MCF 10A (cell line): ENCODE measurements at places on chromosomes 2 and 18.

- DNase-seq = no peak
Measured at GRCh38 chr2:9545502-9545901, 10.1 kb downstream of the ADAM17 start.

DNA sequence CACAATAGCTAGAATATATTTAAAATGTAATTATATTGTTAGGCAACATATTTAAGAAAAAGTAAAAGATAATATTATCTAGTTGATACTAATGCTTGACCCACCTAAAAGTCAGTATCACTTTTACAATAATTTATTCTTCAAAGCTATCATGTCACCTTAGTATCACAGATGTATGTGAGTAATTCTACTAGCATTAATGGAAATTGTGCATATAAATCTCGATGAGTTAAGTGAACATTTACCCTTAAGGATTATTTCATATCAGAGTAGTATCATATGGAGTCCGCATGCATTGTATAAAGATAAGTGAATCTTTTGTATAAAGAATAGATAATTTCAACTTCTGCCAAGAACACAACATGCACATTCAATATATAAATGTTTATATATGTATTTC, 103.4 kb downstream of the AGPS start:
- no peak for DNase-seq

DNA sequence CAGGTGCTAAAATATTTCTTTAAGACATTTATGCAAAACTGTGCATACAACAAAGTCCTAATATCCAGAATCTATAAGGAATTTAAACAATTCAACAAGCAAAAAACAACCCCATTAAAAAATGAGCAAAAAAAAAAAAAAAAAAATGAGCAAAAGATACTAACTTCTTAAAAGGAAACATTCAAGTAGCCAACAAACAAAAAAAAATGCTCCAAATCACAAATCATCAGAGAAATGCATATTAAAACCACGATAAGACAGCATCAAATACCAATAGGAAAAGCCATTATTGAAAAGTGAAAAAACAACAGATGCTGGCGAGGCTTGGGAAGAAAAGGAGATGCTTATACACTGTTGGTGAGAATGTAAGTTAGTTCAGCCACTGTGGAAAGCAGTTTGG, 34.9 kb downstream of the B4GALT6 start:
- no peak for DNase-seq

- no peak for DNase-seq
Measured at GRCh38 chr2:177394594-177394973, 2.0 kb downstream of the AGPS start.

DNA sequence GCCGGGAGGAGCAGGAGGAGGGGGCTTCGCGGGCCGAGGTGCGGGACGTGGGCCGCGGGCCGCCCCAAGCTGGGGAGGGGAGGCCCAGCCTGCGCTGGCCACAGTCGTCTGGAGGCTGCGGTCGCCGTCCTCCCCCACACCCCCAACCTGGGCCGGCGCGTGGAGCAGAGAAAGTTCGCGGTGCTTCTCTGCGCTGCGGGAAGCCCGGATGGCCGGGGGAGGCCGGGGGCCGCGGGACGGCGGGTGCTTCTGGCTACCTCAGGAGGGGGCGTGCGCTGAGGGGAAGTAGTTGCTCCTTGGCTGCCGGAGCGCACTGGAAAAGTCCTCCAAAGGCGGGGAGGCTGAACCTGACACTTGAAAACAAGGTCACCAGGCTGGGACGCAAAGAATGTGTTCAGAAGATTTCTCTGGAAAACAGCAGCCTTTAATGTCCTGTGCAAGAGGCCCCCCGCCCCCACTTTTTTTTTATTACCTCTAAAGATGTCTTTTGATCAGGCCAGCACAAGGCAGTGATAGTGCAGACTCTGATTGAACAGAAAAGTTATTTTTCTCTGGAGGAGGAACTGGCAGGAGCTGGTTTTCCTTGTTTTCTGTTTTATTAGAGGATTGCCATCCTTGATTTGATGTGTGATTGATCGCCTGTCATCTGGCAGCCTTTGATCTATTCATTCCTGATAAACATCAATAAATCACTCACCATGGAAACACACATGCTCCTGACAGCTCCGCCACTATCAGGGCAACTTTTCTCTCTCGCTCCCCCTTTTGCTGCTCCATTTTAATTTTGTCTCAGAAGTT, 1.6 kb downstream of the TSHZ1 start:
- peak; percentile 33 for DNase-seq

DNA sequence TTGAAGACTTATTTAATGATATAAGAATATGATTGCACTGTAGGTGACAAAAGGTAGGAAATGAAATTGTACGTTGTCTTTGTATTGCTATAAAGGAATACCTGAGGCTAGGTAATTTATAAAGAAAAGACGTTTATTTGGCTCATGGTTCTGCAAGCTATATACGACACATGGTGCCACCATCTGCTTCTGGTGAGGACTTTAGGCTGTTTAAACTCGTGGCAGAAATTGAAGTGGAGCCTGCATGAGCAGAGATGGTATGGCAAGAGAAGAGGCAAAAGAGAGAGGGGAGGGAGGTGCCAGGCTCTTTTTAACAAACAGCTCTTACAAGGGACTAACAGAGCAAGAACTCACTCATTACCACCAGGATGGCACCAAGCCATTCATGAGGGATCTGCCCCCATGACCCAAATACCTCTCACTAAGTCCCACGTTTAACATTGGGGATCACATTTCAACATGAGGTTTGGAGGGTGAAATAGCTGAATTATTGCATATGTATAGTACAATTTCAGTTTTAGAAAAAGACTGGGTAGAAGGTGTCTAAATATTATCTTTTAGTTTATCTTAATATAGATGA, 86.8 kb downstream of the GULP1 start:
- no peak for DNase-seq

- DNase-seq = peak; percentile 67
Measured at GRCh38 chr18:13003466-13003896, 12.3 kb downstream of the CEP192 start.

DNA sequence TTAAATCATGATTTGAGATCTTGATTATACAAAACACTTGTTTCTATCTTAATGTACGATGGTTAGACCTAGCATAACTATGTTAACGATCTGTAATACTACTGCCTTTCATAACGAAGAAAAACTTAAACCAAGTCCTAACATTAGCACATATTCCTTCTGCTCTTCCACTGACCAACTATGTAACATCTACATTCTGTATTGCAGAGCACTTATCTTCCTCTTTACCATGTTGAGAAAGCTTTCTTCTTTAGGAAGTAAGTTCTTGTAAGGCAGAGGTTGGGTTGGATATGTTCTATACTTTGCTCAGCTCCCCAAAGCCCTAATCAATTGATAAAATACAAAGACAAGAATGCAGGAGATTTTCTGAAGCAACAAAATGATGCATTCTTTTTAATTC, 7.9 kb upstream of the ZNF407 start:
- no peak for DNase-seq

GRCh38 chr18:58103339-58103985, 59.4 kb downstream of the NEDD4L start:
- no peak for DNase-seq

DNA sequence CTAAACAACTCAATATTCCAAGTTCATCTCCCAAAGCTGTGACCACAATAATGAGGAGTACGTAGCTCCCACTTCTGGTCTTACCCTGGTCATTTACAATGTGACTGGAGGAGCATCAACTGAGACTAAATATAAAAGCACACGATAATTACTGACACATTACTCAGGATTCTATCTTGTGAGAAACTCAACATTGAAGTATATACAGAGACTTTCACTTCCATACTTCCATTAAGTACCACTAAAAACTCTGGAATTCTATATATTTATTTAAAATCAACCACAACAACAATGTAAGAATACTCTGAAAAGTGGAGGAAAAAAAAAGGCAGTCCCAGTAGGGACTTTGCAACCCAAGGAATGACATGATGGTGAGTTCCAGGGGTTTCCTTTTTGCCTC, 61.4 kb downstream of the XDH start:
- DNase-seq = no peak

DNA sequence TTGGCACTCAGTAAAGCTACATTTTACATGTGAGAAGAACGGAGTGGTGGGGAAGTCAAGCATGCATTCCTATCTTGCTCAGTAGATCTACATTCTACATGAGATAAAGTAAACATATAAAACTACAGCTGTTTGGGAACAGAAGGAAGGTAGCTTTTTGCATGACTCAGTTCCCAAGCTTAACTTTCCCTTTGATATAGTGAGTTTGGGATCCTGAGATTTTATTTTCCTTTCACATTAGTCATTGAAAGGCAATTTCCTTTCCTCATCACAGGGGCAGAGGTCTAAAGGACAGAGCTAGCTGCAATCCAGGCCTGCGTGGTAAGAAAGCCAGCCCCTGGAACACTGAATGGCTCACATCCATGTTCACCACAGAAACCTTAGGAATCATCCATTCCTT, 257.2 kb downstream of the SRBD1 start:
- DNase-seq = peak; percentile 74

GRCh38 chr2:79041032-79041448, 15.5 kb downstream of the REG3G start:
- DNase-seq = no peak

DNA sequence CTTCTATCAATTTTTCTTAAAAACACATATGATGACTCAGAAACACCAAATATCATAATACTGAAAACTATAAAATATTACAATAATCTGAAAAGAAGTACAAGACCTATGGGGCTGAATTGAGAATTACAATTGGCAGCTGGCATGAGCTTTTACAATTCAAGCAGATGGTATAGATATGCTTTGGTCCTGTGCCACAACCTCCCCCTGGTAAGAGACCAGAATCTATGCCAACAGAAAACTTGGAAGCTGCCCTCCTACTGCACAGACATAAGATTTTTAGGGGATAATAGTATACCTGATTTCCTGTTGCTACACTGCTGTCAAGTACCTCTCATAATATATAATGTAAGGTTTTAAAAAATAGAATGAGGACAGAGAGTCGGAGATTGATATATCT, 46.8 kb upstream of the CDH7 start:
- no peak for DNase-seq

DNA sequence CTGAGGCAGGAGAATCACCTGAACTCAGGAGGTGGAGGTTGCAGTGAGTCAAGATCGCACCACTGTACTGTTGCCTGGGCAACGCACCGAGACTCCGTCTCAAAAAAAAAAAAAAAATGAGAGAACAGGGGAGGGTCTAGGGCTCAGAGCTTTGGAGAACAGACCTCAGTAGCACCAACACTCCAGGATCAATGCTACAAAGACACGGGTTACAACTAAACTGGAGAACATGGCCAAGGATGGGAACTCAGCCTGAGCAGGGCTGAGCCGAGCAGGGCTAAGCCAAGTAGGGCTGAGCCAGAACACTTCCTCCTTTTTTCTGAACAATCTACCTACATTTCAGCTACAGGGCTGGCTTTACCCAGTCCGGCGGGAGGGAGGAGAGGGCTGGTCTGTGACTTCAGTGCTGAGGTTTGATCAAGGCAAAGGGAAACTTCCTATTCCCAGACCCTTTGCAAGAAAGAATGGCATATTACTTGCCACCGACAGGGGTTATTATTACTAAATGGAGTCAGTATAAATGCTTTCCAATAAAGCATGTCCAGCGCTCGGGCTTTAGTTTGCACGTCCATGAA, 2.9 kb upstream of the CASP8 start:
- DNase-seq = no peak

- no peak for DNase-seq
Measured at GRCh38 chr2:138744713-138745112, 35.5 kb downstream of the NXPH2 start.

DNA sequence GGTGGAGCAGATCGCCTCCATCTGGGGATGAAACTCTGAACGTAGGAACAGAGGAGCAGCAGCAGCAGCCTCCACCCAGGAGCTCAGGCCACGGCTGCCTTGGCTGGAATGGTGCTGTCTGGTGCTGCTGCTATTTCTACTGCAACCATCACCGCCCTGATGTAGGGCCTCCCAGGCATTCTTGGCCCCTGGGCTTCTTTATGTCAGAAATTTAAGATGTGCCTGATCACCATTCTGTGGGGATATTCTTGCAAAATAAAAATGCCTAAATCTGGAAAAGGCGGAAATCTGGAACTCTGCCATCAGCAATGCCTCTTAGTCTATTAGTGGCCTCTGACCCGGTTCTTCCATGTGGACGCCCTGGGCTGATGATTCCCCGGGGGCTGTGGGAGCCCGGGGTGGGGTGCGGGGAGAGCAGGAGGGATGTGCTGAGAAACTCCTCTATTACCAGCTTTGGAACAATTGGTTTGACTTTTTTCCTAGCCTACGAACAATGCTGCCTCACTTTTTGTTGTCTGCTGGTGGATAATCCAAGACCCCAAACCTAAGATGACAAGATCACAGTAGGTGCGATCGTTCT, 47.2 kb downstream of the FAM124B start:
- DNase-seq = no peak

GRCh38 chr2:50851886-50852285, 180.0 kb downstream of the NRXN1 start:
- DNase-seq = no peak

DNA sequence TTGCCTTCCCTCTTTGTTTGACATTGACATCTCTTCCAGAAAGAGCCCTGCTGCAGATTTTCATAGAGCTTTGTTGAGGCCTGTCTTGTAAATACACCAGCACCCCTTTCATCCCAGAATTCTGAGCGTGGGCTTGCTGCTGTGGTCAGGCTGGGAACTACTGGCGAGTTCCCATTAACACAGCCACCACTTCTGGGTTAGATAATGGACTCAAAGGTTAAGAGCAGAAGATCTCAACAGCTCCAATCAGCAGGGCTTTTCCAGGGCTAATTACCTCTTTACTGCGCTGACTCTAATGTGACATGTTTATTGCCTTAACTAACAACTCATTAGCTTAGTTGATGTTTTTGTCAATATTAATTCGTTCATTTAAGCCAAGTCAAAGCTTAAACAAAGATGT, 235.9 kb upstream of the BOD1L2 start:
- no peak for DNase-seq

- DNase-seq = no peak
Measured at GRCh38 chr2:231278868-231279267, 80.4 kb downstream of the ARMC9 start.

GRCh38 chr2:21291426-21291825, 167.7 kb downstream of the TDRD15 start:
- DNase-seq = no peak

- peak; percentile 78 for DNase-seq
Measured at GRCh38 chr2:12717191-12718014, 667 bp downstream of the TRIB2 start.

DNA sequence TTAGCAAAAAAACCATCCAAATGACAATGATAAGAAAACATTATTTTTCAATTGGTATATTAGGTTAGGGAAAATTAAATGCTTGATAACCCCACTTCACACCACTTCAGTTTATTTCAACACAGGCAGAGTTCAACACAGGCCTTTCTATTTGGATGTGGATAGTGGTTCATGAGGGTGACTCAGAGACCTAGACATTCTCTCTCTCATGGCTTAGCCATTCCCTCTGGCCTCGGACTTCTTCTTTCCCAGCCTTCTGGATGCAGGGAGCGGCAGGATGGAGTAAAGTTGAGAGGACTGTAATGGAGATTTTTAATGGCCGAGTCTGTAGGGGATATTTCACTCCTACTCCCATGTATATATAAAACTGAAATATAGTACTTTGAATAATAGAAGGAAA, 109.7 kb downstream of the CTNNA2 start:
- peak; percentile 19 for DNase-seq

- no peak for DNase-seq
Measured at GRCh38 chr2:65450810-65451209, 18.4 kb upstream of the SPRED2 start.
